ENCODE measurements at places on chromosomes 2 and 18. TPM values are rescaled to one million over a fixed set of nuclear protein-coding genes. Genes with fewer than 3 reads are reported as not detected.

DNA sequence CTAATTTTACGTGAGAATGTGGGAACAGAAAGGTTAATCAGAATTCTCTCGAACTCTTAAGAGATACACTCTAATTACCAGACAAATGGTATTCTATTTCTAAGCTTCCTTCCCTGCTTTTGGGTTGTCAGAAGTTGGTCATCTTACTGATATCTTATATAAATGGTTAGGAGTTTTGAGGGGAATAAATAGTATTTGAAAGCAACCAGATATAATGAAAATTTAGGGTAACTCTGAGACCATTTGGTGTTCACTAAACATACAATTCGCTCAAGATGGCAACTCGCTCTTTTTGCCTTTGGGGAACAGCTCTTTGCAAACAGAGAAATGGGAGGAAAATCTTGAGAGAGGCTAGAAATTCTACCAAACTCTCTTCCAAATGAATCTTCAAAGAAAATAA is 250.9 kb downstream of the TCF4 start:
- DNase-seq = no peak

DNA sequence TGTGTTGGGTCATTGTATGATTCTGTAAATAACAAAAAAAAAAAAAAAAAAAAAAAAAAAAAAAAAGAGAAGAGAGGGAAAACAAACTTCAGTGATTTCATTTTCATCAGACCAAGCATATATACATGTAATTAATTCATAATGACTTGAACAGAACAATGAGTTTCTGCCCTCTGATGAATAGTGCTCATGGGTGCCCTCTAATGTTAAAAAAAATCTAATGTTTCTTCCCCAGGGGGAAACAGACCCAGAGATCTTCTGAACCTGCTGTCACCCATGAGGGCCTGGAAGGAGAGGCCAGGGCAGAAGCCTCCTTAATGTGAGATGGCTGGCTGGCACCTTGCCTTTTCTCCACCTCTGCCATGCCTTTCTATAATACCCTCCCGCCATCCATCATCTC is 289.2 kb downstream of the ZNF521 start:
- no peak for DNase-seq

GRCh38 chr2:194271293-194271961 is 1385.6 kb upstream of the SLC39A10 start:
- no peak for DNase-seq

DNA sequence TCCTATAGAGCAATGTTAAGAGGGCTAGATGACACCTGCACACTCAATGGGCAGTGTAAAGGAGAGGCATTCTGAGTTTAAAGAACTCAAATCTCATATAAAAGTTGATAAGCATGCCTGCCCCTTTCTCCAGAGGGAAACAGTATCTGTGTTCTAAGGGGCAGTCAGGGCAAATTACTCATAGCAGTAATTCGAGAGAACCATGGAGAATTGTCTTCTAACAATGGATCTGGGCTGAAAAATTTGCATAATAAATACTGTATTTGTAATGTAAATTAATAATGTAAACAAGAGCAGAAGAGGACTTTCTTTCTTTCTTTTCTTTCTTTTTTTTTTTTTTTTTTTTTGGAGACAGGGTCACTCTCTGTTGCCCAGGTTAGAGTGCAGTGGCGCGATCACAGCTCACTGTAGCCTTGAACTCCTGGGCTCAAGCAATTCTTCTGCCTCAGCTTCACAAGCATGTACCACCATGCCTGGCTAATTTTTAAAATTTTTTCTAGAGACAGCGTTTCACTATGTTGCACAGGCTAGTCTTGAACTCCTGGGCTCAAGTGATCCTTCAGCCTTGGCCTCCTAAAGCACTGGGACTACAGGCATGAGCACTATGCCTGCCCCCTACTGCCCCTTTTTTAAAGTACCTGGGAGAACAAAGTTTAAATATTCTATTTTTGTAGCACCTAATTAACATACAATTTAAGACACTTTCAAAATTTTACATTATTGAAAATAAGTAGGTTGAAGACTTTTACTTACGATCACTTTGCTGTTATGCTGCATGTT is 70.6 kb downstream of the OTX1 start:
- no peak for DNase-seq

DNA sequence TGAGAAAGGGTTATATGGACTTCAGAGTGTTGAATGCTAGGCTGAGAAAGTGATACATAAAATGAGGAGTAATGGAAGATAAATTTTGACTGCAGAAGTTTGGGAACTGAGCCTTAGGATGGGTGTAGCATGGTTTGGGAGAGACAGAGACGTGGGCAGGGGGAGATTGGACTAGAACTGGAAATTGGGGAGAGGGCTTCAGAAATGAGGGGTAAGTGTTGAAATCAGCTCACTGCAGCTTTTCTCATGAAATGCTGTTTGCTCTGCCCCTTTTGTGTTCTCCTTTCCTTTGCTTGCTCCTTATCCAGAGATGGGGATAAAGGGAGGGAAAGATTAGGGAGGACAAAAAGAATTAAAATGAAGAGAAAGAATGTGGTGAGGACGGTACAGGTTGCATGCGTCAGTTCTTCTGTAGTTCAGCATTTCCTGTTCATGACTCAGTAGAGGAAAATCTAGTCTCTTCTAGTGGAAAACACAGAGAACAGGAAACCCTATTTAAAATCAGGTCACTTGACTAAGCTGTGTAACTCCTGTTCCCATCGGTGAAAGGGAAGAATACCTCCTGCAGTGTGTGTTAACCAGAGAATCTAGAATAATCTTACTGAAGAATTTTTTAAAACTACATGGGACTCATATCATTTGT is 105.6 kb downstream of the CRIM1 start:
- DNase-seq = no peak

GRCh38 chr2:153403940-153404339 is 74.6 kb downstream of the RPRM start:
- DNase-seq = no peak

DNA sequence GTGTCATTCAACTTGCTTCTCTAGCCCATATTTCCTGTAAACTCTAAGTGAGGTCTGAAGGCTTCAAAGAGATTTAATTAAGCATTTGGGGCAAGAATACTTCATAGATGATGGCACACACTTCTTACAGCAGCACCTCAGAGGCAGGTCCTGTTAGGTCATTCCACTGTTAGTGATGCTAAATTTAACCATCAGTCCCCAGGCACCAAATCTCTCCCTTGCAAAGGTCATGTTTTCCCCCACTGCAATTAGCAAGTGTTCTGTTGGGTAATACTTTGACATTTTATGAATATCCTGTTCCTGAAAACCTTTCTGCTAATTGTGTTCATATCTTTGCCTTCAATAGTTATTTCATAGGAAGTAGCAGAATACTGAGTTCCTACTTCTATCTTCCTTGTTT is 117.0 kb downstream of the STK39 start:
- DNase-seq = no peak

DNA sequence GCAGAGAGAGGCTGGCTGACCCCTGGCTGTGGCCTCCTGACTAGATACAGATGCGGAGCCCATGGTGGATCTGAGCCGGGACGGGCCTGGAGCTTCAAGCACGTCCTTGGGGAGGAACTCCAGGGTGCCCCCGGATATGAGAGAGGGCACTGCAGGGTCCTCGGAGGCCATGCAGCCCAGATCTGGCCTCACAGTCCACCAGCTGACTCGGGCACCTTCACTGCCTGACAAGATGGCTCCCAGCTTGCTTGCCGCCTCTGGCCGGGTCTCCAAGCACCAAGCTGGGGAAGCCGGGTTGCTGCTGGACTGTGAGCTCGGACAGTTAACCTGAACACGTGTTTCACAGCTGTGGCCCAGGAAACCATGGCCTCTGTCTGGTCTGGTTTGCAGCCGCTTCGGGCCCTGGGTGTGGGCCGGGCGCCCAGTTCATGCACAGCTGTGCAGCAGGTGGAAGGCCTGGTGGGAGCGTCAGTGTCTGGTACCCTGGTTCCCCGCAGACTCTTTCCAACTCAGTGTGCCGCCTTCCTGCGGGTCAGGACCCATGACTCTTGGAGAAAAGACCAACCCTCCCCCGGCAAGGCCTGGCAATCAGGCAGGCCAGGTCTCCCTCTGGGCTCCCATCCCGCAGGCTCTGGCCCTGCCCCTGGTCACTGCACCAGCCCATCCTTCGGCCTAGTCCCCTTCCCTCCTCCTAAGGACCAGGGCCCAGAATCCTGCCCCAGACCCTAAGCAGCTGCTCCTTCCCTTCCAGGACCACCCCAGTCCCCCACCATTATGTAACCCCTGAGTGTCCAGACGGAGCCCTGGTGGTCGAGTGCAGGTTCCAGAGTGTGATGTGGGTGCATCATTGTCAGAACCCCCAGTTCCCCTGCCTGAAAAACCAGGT is 74.6 kb upstream of the OTOS start:
- no peak for DNase-seq

DNA sequence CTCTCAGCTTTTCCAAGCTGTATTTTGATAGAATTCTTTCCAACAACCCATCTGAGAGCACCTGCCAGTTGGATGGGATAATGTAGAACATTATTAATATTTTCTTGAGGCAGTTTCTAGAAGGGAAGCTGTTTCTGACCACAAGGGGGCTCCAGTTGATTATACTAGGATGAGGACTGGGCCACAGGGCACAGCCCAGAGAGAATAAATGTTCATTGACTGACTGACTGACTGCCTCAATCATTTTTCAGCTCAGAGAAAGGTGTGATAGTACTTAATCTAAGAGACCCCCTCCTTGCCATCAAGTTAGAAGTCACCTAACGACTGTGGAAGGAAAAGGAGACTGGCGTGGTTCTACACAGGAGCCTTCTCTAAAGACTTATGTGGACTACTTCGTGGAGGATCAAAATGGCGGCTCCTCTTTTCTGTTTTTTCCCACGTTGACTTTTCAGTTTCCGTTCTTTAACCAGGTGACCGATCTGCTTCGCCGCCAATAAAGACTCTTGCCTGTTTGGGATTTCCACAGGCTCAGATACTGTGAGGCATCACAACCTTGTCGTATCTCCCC is 31.9 kb upstream of the CREG2 start:
- no peak for DNase-seq

DNA sequence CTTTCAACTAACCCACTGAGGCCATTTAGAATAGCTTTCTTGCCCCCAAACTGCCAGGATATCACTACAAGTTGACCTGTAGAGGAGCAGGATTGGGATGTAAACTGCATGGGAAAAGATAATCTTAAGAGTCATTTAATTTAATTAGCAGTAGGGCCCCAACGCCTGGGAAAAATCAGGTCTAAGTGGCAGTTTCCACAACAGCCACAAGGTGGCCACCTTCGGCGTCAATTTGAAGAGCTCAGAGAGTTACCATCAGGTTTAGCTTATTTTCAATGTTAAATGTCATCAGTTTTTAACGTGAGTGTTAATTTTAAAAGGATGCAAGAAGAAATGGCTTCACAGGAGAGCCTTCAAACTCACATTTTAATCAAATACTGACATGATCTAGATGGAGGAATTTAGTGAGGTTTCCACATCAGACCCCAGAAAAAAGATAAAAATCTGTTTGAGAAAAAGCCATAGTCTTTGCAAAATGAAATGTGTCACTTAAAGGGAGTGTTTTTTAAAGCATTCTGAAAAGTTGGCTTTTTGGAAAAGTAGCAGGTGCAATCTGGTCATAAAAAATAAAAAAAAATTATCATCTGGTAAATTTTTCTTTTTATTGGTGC is 77.3 kb upstream of the UPP2 start:
- peak; percentile 52 for DNase-seq

GRCh38 chr2:233448575-233448974 is 94.3 kb downstream of the DGKD start:
- DNase-seq = no peak

DNA sequence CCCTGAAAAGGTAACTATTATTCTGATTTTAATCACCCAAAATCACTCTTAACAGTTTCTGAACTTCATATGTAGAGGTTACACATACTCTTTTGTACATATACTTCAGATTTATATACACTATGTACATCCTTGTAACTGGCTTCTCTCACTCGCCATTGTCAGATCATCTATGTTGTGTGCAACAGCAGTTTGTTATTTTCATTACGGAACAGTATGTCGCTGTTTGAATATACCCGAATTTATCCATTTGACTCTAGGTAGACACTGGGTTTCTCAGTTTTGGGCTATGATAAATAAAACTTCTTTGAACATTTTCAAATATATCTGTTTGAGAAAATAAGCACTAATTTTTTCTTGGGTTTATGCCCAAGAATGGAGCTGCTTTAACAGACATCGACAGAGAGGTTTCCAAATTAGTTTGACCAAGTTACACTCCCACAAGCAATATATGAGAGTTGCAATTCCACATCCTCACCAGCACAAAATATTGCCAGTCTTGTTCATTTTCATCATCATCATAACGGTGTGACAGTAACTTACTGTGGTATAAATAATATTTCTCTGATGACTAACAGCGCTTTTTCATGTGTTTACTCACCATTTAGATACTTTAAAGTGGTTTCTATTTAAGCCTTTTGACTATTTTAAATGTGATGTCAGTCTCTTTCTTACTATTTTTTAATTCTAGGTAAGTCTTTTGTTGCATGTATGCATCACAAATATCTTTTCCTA is 80.9 kb downstream of the SMC6 start:
- no peak for DNase-seq

DNA sequence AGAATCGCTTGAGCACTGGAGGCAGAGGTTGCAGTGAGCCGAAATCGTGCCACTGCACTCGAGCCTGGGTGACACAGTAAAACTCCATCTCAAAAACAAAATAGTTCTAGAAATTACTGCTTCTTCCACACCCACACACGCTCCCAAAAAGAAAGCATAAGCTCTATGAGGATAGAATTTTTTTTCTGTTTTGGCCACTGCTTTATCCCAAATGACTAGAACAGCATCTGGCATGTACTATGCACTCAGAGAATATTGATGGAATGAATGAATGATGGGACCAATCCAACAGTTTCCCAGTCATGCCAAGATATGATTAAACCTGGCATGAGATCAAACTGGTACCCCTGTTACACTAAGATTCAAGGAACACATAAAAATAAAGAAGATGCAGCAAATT is 455.4 kb upstream of the CHAC2 start:
- no peak for DNase-seq

The SMYD1 gene
- not detected for total RNA-seq

The TCF23 gene
- total RNA-seq = 1.2 TPM

The PAX8 gene
- 1.2 TPM for total RNA-seq

The IL36RN gene
- not detected for total RNA-seq

The IL18R1 gene
- total RNA-seq = 27.5 TPM

The CIDEA gene
- total RNA-seq = not detected

The DQX1 gene
- 0.44 TPM for total RNA-seq

The LOXHD1 gene
- 2.9 TPM for total RNA-seq

The POTEI gene
- 0.24 TPM for total RNA-seq

The FOXD4L1 gene
- 0.62 TPM for total RNA-seq

Measured in lower lobe of right lung (tissue), 2 donors.